ENCODE measurements at places on chromosomes 12 and 14.

DNA sequence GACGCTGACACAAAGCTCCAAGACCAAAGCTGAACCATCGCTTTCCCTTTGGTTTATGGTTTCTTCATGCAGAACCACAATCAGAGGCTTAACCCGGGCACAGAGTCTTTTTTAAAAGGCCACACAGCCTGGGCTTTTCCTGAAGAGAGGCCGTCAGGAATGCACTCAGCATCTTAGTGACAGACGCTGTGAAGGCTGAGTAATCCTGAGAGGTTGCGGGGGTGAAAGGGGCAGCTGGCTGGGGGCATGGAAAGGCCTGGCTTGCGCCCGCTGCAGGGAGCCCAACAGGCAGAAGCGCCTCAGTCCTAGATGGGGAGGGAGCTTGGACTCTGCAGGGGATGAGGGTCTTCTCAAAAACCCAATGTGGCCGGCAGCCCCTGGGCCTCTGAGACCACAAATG, 13.6 kb downstream of the CTDSP2 start:
- DNase-seq, result no peak

DNA sequence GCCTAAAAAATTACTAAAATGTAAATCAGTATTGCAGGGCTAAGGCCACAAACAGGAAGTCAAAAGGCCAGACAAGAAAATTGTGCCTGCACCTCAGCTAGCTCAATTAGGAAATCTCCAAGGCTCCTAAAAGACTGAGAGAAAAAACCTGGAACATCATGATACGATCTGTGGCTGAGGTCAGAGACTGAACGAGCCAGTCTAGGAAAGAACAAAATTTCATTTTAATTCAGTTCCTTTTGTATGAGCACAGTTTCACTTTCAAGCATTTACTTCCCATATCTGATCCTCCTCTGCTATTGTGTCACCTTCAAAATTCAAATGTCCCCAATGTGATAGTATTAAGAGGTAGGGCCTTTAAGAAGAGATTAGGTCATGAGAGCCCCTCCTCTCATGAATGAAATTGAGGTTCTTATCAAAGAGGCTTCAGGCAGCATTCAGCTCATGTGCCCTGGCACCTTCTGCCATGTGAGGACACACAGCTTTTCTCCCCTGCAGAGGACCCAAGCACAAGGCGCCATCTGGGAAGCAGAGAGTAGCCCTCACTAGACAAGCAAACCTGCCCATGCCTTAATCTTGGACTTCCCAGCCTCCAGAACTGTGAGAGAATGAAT, 14.8 kb downstream of the PRKAB1 start:
- DNase-seq, result no peak

GRCh38 chr12:24697769-24698168, 251.1 kb downstream of the BCAT1 start:
- DNase-seq, result no peak

- no peak for DNase-seq
Observed at GRCh38 chr14:36662258-36662542, 540 bp downstream of the PAX9 start.

GRCh38 chr12:103673891-103674375, 86.9 kb downstream of the STAB2 start:
- no peak for DNase-seq
